AG09319 (cell line): ENCODE measurements at places on chromosomes 1 and 21.

- DNase-seq, result no peak
These were observed 349.4 kb upstream of the RUNX1 start for GRCh38 chr21:35398346-35398982.

GRCh38 chr1:30684259-30684658, 39.1 kb downstream of the MATN1 start:
- DNase-seq, result no peak

- peak; percentile 52 for DNase-seq
These were observed 6.7 kb downstream of the KCNJ15 start for GRCh38 chr21:38263493-38263892.

GRCh38 chr1:245481261-245481660, 326.5 kb downstream of the KIF26B start:
- no peak for DNase-seq

GRCh38 chr1:110872745-110873720, at the start of gene CD53:
Gene CD53, plus strand, starts transcription at chr1:110873148. Its CDS starts 18,261 bp downstream, at chr1:110891409.
- no peak for DNase-seq

DNA sequence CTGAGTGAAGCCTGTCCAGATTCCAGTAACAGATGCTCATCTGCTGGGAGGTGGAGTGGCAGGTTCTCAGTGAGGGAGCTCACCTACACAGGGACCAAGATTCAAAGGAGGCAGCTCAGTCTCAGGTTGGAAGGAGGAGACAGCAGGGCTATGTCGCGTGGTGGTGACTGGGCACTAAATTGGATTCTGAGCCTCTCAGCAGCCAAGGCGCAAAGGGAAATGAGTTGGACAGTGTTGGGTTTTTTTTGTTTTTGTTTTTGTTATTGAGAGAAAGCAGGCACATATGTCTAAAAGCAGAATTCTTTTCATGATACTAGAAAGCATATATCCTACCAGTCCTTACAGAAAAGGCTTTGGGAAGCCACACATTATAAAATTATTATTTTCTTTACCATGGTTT, 26.2 kb downstream of the UMODL1 start:
- DNase-seq, result no peak

DNA sequence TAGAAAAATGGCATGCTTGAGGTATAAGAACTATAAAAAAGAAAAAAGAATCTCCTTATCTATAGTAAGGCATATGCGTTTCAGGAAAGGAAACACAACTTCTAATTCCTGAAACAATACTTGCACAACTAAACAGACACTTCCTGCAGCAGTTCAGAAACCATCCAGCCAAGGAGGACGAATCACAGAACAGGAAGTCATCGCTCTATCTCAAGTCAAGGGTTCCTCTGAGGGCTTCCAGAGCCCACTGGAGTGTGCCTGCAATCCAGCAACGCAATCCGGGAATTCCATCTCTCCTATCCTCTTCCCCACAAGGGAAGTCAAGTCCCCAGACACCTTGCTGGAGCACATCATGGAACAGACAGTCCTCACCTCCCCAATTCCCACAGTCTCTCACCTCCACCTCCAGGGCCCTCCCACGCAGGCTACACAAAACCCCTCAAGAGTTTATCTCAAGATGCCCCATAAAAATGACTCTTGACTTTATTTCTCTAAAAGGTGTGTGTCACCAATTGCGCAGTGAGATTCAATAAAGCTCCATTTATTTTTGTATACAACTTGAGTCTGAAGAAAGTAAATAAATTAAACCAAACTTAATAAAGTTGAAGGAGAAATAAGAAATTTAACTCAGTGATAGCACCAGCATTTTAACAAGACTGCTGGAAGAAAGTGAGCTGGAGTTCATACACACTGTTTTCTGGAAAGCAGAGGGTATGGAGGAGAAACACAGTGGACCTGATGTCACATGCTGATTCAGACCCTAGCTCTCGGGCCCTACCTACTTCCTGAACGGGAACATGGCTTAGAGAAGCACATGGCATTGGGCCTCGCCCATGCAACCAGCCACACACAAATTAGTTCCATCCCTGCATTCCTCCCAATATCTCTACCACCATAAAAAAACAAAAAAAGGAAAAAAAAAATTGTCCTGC, 39.9 kb downstream of the SIPA1L2 start:
- no peak for DNase-seq

GRCh38 chr1:173444757-173445156, 32.4 kb upstream of the PRDX6 start:
- no peak for DNase-seq

- no peak for DNase-seq
These were observed 200.5 kb upstream of the RUNX1 start for GRCh38 chr21:35249636-35250035.

GRCh38 chr21:40699366-40699765, 147.6 kb downstream of the DSCAM start:
- DNase-seq, result no peak

DNA sequence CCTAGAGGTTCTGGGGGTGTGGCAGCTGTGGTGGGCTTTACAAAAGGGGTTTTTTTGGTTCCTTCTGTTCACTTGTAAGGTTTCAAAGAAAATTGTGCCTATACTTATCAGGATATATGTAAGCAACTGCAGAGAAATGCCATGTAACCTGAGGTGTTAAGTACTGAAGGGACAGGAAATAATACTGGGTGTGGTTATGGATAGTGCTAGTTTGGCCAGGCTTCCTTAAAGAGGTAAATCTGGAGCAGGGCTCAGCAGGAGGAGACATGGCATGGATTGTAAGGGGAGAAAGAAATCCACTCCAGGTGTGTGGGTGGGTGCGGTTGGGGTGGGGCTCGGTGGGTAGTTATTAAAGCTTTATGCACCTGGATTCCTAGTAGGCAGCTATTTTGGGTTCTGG, 28.3 kb downstream of the KIRREL1 start:
- no peak for DNase-seq

- DNase-seq, result peak; percentile 75
These were observed 27.8 kb upstream of the FOXE3 start for GRCh38 chr1:47388030-47388890.

DNA sequence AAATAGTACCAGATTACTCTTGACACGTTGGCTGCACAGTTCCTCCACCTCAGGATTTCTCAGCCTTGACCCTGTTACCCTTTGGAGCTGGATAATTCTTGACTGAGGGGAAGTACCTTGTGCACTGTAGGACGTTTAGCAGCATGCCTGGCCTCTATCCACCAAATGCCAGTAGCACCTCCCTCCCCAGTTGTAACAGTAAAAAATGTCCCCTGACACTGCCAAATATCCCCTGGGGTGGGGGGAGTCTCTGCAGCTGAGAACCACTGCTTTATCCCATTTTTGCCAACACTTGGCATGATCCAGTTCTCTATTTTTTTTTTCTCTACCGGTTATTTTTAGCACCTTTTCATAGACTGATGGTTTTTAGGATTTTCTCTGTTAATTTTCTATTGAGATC, 34.0 kb downstream of the C1orf198 start:
- no peak for DNase-seq

GRCh38 chr21:33113131-33113530, 43.2 kb downstream of the OLIG1 start:
- DNase-seq, result no peak

- no peak for DNase-seq
These were observed 56.7 kb downstream of the PTGS2 start for GRCh38 chr1:186623551-186623950.

DNA sequence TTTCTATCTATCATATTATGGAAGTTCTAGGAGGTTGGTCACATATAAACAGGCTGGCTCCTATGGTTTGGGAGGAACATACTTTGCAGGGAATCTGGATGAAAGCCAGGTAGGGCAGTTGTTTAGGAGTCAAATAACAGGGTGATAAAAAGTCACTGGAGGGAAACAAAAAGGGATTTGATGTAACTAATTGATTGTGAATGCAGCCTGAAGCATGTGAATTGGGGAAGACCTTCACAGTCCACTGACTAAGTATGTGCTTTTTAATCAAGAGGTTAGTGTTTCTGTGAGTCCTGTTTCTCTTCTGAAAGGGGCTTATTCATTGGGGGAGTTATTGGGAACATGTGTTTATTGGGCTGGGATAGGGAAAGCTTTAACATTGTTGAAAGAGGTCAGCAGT, 41.3 kb downstream of the HMCN1 start:
- peak; percentile 39 for DNase-seq

DNA sequence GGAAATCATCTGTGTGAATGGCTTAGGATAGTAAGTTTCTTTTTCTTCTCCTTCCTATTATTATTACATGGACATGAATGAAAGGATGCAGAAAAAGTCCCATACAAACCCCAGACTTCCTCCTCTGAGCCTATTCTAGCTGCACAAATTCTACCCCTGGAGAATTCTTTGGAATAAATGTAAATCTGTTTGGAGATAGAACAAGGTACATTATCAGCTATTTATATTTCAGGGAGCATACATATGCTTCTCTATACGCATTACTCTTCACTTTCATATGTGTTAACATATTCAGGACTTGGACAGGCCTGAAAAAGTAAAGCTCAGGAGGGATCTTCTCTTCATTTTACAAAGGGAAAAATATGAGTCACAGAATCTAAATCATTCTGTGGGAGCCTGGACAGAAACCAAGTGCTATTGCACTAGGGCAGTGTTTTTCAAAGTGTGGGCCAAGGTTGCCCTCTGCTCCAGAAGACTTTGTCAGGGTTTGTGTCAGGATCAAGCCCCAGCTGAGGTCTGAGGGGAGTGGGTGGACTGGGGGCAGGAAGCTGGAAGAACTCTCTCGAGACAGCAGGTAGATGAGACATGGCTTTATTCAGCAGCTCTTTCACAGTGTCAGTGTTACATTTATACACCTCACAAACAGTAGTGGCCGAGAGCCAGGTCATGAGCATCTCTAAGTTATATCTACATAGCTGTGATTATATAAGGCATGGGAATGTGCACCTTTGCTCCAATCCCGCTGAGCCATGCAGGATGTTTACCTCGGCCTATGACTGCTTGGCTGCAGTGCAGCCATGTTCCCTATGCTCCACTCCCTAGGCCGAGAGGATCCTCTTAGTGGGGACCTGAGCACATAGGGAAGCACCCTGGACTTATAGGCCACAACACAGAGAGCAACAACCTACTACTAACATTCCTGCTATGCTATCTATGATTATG, 114.3 kb downstream of the GDAP2 start:
- DNase-seq, result no peak

GRCh38 chr1:230067419-230067870, 407 bp downstream of the GALNT2 start:
- DNase-seq, result no peak

GRCh38 chr1:74534241-74534640, 21.8 kb upstream of the LRRC53 start:
- peak; percentile 2 for DNase-seq

GRCh38 chr1:225707824-225708223, 54.9 kb upstream of the ENAH start:
- no peak for DNase-seq

GRCh38 chr1:109137958-109138357, 24.0 kb downstream of the ELAPOR1 start:
- no peak for DNase-seq

DNA sequence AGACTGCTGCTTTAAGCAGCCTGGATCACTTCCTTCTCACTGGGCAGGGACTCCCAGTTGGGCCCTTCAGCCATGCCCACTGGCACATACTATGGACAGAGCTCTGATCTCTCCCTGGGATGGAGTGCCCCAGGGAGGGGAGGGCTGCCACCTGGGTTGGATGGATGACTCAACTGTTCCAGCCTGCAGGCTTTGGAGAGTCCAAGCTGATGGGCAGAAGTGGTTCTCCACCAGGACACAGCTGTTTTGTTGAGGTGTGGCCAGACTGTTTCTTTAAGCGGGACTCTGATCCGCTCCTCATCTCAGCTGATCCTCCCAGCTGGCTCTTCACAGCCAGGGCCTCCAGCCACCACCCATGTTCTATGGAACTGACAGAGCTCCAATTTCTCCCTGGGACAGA, 166.9 kb downstream of the MAGI3 start:
- DNase-seq, result no peak

DNA sequence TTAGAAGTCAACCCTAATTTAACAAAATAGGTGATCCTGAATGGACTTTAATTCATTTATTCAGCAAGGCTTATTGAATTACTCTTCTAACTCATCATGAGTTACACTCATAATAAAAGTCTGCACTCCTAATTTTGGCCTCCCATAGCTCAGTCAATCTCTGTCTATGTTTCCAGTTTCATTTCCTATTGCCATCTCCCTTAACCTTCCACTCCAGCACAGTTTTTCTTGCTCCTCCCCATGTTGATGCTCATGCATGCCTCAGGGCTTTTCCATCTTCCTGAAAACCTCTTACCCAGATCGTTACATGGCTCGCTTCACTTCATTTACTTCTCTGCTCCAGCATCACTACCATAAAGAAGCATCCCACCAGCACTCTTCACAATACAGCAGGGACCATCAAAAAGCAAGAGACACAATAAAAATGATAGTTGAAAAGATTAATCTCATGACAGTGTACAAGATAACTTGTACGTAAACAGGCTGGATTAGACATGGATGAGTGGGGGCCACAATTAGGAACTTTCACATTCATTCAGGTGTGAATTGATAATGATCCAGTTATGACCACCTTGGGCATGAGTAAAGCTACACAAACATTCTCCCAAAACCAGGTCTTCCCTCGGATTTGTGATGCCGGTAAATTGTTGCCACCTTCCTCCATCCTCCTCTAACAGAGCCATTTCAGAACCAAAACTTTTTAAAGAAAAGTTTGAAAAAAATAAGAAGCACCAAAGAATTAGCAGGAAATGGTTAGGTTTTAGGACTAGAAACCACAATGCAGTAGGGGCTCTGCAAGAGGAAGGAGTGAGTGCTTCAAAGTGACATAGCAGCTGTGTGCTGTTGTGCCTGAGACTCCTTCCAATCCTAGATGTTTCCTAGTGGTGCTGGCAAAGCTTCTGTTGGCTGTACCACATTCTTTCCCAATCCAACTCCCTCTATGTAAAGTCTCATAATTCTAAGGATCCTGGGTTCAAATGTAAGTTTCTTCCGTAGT, 89.8 kb downstream of the OLFML2B start:
- DNase-seq, result no peak

GRCh38 chr1:52059321-52059720, 3.2 kb downstream of the BTF3L4 start:
- no peak for DNase-seq

DNA sequence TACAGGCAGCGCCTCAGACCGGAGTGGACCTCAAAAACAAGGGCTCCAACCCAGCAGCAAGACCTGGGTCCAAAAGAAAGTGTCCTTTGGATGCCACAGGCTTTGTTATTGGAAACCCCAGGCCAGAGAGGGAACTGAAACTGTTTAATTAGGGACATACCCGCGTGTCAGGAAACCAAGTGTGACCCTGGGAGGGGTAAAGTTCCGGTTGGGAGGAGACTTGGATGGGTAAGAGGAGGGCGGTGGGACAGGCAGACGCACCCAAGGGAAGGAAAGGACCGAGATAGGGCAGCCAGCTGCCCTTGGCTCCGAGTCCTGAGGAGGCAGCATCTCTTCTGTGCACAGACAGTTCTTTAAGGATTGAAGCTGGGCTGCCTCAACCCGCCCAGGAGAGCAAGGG, 71.4 kb downstream of the CDC7 start:
- no peak for DNase-seq

DNA sequence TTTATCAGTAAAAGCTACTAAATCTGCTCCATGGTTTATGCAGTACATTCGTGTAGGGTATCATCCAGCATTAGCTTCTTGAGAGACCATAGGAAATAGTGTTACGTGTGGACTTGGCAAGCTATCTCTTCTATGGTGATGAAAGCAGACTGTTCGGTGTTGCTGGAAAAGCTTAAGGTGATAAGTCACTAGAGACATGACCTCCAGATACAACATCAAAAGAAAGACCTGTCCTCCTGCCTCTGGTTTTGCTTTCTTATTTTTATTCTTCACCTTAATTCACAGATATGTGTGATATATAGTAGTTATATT, 53.5 kb upstream of the S1PR1 start:
- no peak for DNase-seq
